ENCODE measurements at places on chromosomes 2 and 18. TPM values are rescaled to one million over a fixed set of nuclear protein-coding genes. Genes with fewer than 3 reads are reported as not detected.

DNA sequence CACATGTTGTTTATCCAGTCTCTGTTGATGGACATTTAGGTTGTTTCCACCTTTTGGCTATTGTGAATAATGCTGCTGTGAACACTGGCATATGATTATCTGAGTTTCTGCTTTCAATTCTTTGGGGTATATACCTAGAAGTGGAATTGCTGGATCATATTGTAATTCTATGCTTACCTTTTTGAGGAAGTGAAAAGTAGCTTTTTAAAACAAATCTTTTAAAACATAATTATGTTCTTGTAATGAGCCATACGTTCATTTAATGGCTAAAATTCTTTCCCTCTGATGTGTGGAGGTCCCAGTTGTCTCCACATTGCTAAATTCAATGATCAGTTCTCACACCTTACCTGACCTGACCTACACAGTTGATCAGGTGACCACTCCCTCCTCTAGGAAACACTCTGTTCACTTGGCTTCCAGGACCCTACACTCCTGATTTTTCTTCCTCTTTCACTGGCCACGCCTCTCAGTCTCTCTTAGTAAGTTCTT, 27.8 kb upstream of the SERTAD2 start:
- no peaks in the 10 kb centered on the region for H3K36me3 ChIP-seq
- no peaks in the 10 kb centered on the region for H3K4me1 ChIP-seq
- no peaks in the 10 kb centered on the region for H3K27me3 ChIP-seq
- H3K4me3 ChIP-seq: no peak overlapping the region

GRCh38 chr2:140177086-140177485, 1396.9 kb upstream of the NXPH2 start:
- no peaks in the 10 kb centered on the region for H3K36me3 ChIP-seq
- H3K27me3 ChIP-seq: no peaks in the 10 kb centered on the region
- no peak for DNase-seq
- H3K4me1 ChIP-seq: no peaks in the 10 kb centered on the region
- no peak overlapping the region for H3K27ac ChIP-seq

Gene RNF152
- 20.0 TPM for total RNA-seq

DNA sequence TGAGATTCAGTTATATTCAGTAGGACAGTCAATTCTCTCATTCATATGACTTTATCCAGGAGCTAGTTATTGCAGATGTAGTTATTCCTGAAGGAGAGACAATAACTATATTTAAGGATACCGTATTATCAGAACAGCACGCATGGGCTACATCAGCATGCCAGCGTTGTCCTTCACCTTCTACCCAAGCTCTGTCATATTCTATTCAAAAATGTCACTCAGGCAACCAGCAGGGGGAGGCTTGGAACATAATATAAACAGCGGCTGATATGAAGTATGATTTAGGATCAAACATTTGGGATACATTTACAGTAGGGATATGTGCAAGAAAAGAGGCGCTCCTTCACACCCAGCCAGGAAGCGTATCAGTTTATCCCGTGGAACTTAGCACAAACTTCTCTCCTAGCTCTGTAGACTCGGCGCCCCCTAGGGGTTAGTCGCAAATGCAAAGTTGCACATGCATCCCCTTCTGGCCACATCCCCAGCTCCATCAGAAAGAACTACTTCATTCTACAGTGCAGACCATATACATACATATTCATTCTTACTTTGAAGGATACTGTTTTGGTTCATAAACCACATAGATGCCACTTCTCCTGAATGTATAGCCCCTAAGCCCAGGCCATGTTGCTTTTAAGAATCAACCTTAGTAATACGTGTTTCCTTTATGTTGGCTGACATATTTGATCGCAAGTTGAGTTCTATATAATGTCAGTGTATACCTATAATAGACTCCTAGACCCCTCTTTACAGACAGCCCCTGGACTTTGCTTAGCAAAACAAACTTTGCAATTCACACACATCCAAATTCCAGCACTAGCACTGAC, 759.4 kb downstream of the ADCYAP1 start:
- H3K4me1 ChIP-seq: no peaks in the 10 kb centered on the region
- H3K36me3 ChIP-seq: no peaks in the 10 kb centered on the region
- DNase-seq: peak; percentile 13

Gene PXDN
- 30.9 TPM for total RNA-seq

- no peak overlapping the region for H3K4me3 ChIP-seq
- DNase-seq: no peak
- H3K4me1 ChIP-seq: no peaks in the 10 kb centered on the region
Measured at GRCh38 chr18:23871410-23871809, 143.1 kb upstream of the TTC39C start.

Gene POMC
- total RNA-seq: 8.5 TPM

- H3K27me3 ChIP-seq: no peaks in the 10 kb centered on the region
- H3K36me3 ChIP-seq: no peaks in the 10 kb centered on the region
- no peak overlapping the region for H3K4me3 ChIP-seq
- no peaks in the 10 kb centered on the region for H3K4me1 ChIP-seq
- no peak for DNase-seq
- no peak overlapping the region for H3K27ac ChIP-seq
Measured at GRCh38 chr18:68263481-68263880, 451.4 kb downstream of the TMX3 start.

Gene ANKMY1
- total RNA-seq: 40.8 TPM

DNA sequence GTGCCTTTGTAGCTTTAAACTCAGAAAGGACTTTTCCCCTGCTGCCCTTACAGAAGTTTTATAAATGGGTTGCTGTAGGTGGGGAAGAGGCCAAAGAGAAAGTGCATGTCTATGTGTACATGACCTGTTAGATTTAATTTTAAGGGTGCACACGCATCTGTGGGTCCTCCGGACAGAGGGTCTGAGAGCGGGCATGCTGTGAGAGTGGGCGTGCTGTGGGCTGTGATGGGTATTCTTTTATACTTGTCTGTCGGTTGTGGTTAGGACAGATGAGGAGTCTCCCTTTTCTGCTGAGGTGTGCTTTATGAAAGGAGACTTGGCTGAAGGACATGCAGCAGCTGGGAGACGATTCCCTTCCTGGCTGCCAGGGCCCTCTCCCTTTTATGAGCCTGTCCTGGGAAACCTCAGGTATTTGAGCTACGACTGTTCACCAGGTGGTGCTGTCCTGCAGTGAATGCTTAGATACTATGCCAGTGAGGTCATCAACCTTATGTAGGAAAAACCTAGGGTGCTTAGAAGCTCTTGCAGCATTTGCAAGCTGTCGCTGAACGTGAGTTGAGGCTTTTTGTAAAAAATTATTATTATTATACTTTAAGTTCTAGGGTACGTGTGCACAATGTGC, 67.5 kb downstream of the TANC1 start:
- H3K27me3 ChIP-seq: no peaks in the 10 kb centered on the region
- H3K27ac ChIP-seq: no peak overlapping the region
- no peak for DNase-seq
- no peaks in the 10 kb centered on the region for H3K36me3 ChIP-seq
- H3K4me1 ChIP-seq: peaks cover 7% of the 10 kb centered on the region

DNA sequence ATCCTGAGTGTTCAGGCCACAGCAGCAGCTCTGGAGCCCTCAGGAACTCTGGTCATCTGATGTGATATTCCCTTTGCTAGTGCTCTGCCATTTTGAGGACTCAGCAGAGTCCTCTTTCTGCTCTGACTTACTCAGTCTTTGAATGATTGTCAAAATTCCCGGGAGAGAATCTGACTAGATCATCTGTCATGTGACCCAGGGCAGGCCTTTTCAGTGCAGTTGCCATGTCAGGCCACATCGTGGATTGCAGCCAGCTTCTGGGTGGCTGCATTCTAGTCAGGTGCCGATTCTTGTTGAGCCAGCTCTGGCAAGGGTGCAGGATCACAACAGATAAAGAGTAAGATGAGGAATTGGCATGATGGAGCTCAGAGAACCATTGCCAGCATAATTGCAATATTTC, 795.6 kb downstream of the CPS1 start:
- H3K27me3 ChIP-seq: no peaks in the 10 kb centered on the region
- H3K27ac ChIP-seq: no peak overlapping the region
- H3K4me1 ChIP-seq: no peaks in the 10 kb centered on the region
- no peak for DNase-seq

DNA sequence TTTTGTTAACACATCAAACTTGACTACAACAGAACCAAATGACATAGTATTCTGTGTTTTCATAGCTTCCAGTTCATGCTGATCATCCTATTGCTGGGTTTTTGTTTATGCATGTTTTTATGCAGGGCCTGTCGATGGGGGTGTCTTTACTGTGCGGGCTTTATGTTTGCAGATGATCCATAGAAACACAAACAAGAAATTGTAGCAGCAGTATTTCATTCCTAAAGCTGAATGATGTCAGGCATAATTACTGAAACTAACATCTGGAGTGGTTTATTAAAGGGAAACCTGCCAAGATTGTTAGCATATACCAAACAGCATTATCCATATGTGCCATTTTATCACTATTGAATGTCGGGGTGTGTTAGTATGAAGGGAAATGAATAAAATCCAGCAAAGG, 129.7 kb downstream of the PTPRM start:
- H3K27ac ChIP-seq: no peak overlapping the region
- H3K27me3 ChIP-seq: no peaks in the 10 kb centered on the region
- H3K4me3 ChIP-seq: no peak overlapping the region
- no peaks in the 10 kb centered on the region for H3K4me1 ChIP-seq
- H3K36me3 ChIP-seq: no peaks in the 10 kb centered on the region

DNA sequence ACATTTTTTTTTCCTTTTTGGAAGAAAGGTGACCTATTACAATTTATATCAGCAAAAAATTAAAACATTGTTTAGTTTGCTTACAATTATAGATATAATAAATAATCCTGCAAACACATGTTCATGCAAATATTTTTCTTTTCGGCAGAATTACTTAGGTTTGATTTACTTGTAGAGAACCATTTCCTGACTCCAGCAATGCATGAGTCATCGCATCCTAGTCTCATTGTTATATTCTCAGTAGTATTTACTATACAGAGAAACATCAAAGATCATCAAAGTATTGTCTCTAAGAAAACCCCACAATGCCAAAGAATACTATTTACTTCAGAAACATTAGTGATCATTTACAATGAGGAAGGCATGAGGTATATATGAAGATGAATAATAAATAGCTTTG, 40.4 kb upstream of the MTIF2 start:
- DNase-seq: no peak
- no peaks in the 10 kb centered on the region for H3K4me1 ChIP-seq
- no peaks in the 10 kb centered on the region for H3K36me3 ChIP-seq
- H3K4me3 ChIP-seq: no peak overlapping the region
- H3K27me3 ChIP-seq: no peaks in the 10 kb centered on the region

Gene UGT1A1
- not detected for total RNA-seq

GRCh38 chr18:47873625-47874024, 56.8 kb downstream of the SMAD2 start:
- DNase-seq: no peak
- no peaks in the 10 kb centered on the region for H3K27me3 ChIP-seq

Gene VWA3B
- 0.98 TPM for total RNA-seq

DNA sequence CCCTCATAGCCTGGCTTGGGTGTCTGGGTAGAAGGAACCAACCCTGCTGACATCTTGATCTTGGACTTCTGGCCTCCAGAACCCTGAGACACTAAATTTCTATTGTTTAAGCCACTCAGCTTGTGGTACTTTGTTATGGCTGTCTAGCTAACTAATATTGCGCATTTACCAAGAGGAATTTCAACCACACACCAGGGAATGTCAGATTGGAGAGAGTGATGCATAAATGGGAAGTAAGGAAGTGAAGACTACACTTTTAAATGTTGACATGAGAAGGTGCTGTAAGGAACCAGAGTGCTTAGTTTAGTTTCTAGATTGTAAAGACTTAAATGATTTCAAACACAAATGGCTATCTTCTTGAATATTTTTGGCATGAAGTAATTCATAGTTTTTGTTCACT, 98.9 kb upstream of the ITGB6 start:
- H3K4me3 ChIP-seq: no peak overlapping the region
- no peaks in the 10 kb centered on the region for H3K27me3 ChIP-seq
- peaks cover 15% of the 10 kb centered on the region for H3K4me1 ChIP-seq
- DNase-seq: no peak
- no peak overlapping the region for H3K27ac ChIP-seq
- H3K36me3 ChIP-seq: no peaks in the 10 kb centered on the region

DNA sequence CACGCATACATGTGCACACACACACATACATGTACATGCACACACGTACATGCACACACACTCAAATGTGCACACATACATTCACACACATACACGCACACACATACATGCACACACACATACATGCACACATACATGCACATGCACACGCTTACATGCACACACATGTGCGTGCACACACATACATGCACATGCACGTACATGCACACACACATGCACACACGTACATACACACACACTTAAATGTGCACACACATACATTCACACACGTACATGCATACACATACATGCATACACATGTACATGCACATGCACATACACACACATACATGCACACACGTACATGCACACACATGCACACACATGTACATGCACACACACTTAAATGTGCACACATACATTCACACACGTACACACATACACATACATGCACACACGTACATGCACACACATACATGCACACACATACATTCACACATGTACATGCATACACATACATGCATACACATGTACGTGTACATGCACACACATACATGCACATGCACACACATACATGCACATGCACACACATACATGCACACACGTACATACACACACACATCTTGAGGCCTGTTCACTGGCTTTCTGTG, 283.7 kb upstream of the ID2 start:
- H3K27ac ChIP-seq: no peak overlapping the region
- H3K4me3 ChIP-seq: no peak overlapping the region
- no peaks in the 10 kb centered on the region for H3K27me3 ChIP-seq
- no peaks in the 10 kb centered on the region for H3K36me3 ChIP-seq

GRCh38 chr2:132670496-132671150, 618 bp upstream of the LYPD1 start:
- no peaks in the 10 kb centered on the region for H3K4me1 ChIP-seq
- H3K36me3 ChIP-seq: no peaks in the 10 kb centered on the region
- DNase-seq: no peak

DNA sequence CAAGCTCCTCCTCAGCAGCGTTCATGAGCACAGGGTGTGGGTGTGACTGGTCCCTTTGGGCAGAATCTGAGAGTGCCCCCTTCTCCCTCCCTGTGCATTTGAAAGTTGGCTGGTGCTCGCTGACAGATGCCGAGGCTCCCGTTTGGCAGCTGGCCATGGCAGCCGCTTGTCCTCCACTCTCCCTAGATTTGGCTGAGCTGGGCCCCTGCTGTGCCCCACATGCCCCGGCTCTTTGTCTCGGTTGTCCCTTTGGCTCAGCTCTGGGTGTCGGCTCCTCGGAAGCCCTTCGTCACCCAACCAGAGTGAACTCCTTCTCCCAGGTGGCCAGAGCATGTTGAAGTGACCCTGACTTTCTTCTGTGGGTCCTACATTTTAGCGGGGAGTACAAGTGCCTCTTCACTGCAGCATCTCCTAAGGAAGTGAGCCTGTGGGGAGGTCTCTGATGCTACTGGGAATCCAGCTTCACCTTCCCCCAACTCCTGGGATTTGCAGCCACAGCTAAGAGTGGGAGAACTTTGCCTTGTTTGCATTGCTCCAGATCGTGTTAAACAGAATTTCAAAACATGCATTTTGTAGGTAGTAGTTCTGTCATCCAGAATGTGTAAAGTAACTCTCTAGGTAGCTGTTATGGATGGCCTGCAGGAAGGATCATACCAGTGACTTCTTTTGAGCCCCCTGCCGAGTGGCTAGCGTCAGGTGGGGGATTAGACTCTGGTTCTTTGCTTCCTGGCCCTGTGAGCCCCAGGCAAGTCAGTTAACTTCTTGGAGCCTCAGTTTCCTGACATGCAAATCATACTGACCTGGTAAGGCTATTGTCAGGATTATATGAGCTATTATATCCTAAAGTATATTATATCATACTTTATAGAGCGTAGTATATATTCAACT, 24.2 kb downstream of the HPCAL1 start:
- H3K36me3 ChIP-seq: no peaks in the 10 kb centered on the region
- peaks cover 20% of the 10 kb centered on the region for H3K4me1 ChIP-seq
- no peak for DNase-seq

Gene METAP1D
- total RNA-seq: 20.2 TPM
